Brain microvascular endothelial cell (primary cell): ENCODE measurements at places on chromosomes 5 and 9.

GRCh38 chr9:120774719-120775118 lies 18.5 kb downstream of the FBXW2 start:
- DNase-seq = no peak

GRCh38 chr5:126624534-126624933 lies 23.8 kb downstream of the PHAX start:
- peak; percentile 88 for DNase-seq

- no peak for DNase-seq
Observed at GRCh38 chr5:65018763-65019162, 250.0 kb downstream of the CWC27 start.

DNA sequence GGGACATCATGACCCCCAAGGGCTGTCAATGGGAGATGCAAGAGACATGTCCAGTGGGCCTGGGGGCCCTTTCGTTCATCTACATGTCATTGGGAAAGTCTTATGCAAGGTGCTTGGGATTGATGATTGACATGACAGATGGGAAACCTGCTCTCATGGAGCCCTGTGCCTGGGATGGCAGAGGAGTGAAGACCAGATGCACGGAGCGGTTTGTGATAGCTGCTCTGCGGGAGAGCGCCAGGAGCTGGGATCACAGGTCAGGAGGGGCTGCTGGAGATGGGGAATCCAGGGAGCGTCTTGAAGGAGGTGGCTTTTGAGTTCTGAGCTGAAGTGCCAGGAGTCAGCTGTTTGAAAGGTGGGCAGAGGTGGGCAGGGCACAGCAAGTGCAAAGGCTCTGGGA lies 104.3 kb downstream of the FGF18 start:
- DNase-seq = no peak

GRCh38 chr9:116767219-116767618 lies 80.1 kb downstream of the TRIM32 start:
- DNase-seq = no peak

- DNase-seq = no peak
Observed at GRCh38 chr5:101473483-101473882, 570.4 kb upstream of the ST8SIA4 start.

DNA sequence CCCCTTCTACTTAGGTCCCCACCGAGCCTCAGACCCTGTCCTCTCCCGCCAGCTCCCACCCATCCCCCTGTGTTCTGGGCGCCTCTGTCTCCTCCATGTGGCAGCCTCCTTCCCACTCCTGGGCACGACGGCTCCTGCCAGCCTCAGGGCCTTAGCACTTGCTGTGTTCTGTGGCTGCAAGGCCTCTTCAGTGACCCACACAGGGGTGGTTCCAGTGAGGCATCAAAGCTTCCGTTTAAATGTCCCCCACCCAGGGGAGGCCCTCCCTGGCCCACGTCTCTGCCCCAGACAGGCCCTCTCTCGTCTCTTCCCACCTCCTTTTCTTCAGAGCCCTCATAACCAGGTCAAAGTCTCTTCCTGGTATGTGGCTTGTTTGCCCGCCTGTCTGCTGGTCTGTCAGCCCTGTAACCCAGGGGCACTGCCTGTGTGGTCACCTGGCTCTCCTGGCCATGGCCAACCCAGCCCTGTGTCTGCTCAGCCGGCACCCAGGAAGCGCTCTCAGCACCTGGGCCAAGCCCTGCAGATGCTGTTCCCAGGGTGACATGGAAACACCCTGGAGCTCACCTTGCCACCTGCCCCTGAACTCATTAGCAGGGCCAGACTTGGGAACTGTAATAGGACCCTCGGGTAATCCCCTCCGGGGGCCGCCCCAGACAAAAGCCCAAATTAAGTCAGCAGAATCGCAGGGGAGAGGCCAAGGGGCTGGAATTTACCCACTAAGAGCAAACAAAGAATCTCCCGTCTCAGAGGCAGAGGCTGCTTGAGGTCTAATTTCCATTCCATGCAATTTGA lies 33.7 kb downstream of the LHX3 start:
- DNase-seq = no peak

- DNase-seq = peak; percentile 12
Observed at GRCh38 chr5:129094924-129095899, 663 bp downstream of the ISOC1 start.

DNA sequence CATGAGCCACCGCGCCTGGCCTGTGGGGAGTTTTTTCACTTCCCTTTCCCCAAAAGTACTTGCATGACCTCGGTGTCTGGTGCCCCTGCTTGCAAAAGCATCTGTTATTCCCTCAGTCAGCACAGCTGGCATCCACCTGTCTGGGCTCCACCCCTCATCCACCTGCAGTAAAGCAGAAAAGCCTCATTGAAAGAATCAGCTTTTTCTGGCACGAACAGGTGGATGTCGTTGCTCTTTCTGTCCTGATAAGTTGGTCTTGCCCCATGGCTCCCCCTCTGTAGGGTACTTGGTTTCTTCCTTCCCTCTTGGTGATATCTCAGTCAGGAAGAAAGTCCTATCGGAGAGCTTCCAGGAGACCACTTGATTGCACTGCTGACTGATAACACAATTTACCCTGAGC lies 37.4 kb downstream of the WWC1 start:
- no peak for DNase-seq

DNA sequence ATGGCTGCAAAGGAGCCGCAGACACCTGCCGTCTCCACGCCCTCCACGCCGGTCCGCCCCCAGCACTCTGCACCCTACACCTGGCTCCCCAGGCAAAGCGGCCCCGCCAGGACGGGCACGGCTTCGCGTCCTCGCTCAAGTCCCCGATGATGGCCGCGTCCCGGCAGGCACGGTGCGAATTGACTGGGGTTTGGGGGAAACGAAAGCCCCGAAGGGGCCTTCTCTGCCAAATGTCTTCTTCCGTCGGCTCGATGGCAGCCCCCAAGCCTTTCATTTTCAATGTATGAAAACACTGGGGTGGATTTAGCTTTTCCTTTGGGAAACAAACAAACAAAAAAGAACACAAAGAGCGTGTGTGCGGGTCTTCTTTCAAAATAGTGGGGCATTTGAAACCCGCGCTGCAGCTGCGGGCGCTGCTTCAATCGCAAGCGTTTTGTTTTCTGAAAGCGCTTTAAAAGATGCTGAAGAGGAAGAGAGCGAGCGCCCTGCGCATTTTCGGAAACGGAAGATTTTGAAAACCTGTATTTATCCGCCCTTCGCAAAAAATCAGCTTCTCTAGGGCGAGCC lies 160.0 kb downstream of the RMI1 start:
- DNase-seq = no peak

DNA sequence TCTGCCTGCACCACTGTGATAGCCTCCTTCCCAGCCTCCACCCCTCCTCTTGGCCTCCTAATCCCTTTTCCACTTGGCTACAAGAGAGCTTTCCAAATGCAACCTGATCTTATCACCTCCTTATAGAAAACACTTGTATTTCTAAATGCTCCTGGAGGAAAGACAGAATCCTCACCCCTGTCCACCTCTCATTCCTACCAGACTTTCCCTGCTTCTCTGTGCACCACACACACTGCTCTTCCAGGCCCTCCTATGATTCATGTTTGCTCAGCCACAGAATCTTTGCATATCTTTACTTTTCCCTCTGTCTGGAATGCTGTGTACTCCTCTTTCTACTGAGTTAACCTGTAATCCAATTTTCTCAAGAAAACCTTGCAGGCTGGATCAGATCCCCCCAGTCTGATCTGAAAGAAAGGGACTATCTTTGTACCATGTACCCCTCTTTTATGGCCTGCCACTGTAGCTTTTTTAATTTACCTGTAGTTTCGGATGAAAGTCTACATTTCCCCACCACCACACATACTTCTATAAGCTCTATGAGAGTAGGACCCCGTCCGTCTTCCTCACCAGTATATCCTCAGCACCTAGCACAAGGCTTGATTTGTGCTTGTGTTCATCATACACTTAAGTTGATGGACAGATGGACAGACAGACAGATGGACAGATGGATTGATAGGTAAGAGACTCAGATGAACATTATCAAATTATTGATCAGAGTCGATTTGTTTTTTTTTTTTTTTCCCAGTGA lies 95.3 kb downstream of the GALNT10 start:
- DNase-seq = peak; percentile 51

GRCh38 chr5:92455011-92455410 lies 1071.9 kb upstream of the ARRDC3 start:
- no peak for DNase-seq
